ENCODE measurements at places on chromosomes 7 and 10.

GRCh38 chr10:127892743-127893142 lies at the start of gene CLRN3:
CLRN3 (minus strand) TSS chr10:127892941; CDS start chr10:127892784, 157 bp downstream.
- DNase-seq: no peak

GRCh38 chr7:149334930-149335329 lies 72.9 kb downstream of the ZNF783 start:
- DNase-seq: no peak

- no peak for DNase-seq
Observed at GRCh38 chr7:133562621-133563020, 309.7 kb downstream of the EXOC4 start.

DNA sequence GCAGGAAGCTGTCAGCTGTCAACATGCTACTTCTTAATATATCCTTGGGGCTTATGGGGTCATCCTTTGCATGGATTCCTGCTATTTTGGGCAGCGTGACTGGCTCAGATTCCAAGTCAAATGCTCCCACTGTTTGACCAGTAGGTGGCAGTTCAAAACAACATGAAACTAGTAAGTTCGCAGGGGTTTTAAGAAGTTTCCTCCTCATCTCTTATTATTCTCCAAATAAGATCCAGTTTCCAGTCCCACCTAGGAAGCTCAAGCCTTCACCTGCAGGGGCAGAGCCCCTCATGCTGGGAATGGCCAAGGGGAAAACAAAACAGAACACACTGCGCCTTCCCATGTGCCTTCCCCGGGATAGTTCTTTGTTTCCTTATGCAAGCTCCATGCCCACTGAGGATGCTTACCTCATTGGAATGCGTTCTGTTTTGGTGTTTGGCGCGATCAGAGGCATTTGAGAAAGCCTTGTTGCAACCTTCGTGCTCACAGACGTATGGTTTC lies 259.8 kb downstream of the GLI3 start:
- peak; percentile 56 for DNase-seq

DNA sequence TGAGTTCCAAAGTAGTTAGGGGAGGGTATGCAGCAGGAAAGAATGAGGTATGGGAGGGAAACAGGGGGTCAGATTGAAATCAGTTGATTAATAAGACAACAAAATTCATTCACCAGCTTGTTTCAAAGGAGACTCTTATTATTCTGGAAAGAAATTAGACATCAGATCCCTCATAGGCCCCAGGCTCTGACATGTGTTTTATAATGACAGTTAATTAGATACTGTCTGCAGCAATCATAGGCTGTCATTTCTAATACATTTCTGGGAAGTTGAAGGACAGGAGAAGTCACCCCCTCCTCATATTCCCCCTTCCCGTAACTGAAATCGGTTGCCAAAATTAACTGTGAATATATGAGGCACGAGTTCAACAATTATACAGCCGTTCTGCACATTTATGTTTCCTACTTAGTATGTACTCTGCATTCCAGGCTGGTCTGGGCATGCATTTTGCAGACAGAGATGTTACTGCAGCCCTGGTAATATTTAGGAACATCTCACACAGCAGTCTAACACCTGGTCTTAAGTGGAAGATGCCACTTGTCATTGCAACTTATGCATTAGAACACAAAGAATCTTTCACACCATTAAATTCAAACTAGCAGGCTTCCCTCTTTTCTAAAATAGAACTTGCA lies 355.2 kb upstream of the LRGUK start:
- DNase-seq: no peak

DNA sequence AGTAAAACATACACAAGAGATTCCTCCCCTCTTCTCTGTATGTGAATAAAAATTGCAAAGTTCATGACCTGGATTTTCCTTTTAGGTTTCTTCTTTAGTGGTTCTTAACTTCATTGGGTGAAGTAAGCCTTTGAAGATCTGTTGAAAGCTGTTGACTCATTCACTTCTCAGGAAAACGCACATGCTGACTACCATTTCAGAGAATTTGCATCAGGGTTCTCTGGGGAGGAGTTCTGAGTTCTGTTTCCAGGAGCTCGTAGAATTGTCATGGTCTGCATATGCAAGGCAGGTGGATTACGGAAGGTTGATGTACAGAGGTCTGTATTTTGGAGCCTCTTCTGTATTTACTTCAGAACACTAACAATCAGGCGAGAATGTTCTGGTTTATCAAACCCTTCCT lies 962 bp upstream of the SLC26A4 start:
- DNase-seq: peak; percentile 55

- DNase-seq: no peak
Observed at GRCh38 chr7:66894463-66895080, 26.5 kb upstream of the TMEM248 start.

GRCh38 chr10:3264161-3264761 lies 91.7 kb upstream of the PITRM1 start:
- DNase-seq: peak; percentile 48

- DNase-seq: no peak
Observed at GRCh38 chr7:141001122-141001521, 13.6 kb downstream of the MRPS33 start.
